Activated T-helper 17 cell treated with anti-CD3 and anti-CD28 coated beads, Interleukin-2, amount 50 U/mL, for 72 hours (primary cell): ENCODE measurements at places on chromosomes 5 and 9. TPM values are rescaled to one million over a fixed set of nuclear protein-coding genes. Genes with fewer than 3 reads are reported as not detected.

DNA sequence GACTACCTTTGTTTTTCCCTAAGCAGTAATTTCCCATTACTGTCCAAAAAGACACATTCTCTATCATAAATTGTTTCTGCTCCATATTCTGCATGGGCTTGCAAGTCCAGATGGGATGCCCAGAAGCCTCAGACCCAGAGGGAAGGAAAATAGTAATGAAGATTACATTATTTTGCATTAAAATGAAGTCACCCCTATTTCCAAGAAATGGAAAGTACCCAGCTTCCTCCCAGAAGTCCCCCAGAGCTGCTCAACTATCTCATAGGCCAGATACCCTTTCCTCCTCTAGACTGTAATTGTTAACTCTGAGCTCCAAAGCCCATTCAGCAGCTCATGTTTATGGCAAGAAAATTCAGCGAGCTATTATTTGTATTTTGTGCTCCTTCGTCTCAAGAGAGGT lies 159.5 kb downstream of the GLIS3 start:
- peaks cover 14% of the 10 kb centered on the region for H3K27me3 ChIP-seq
- ATAC-seq = no peak
- H3K36me3 ChIP-seq = no peaks in the 10 kb centered on the region
- no peaks in the 10 kb centered on the region for H3K4me1 ChIP-seq

DNA sequence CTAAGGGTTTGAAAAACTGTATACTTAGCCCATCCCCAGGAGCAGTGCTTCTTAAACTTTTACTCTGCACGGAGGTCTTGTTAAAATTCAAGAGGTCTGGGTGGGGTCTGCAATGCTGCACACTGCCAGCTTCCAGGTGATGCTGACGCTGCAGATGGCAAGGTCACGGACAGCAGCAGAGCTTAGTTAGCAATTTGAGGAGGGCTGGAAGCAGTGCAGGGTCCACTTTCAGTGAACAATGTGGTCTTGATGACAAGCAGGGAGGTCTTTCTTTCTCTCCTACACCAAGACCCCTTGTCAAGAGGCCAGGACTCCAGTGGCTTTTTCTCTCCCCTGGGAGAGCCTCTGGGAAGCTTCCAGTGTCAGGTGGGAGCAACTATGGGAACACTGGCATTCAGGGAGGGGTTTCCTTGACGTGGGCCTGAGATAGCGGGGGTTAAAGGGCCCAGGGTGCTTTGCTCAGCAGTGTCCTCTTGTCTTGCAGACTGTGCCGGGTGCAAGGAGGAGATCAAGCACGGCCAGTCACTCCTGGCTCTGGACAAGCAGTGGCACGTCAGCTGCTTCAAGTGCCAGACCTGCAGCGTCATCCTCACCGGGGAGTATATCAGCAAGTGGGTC lies 65.0 kb upstream of the AFAP1L1 start:
- H3K27ac ChIP-seq = no peak overlapping the region
- H3K4me3 ChIP-seq = no peak overlapping the region
- ATAC-seq = no peak
- H3K36me3 ChIP-seq = no peaks in the 10 kb centered on the region
- peaks cover 4% of the 10 kb centered on the region for H3K4me1 ChIP-seq

The C5orf58 gene
- not detected for total RNA-seq

GRCh38 chr5:146751781-146752401 lies 126.7 kb downstream of the PPP2R2B start:
- ATAC-seq = peak; percentile 97
- H3K4me1 ChIP-seq = peaks cover 38% of the 10 kb centered on the region
- peak overlapping the region; percentile 71 for H3K27ac ChIP-seq
- H3K4me3 ChIP-seq = peak overlapping the region; percentile 47
- no peaks in the 10 kb centered on the region for H3K36me3 ChIP-seq

DNA sequence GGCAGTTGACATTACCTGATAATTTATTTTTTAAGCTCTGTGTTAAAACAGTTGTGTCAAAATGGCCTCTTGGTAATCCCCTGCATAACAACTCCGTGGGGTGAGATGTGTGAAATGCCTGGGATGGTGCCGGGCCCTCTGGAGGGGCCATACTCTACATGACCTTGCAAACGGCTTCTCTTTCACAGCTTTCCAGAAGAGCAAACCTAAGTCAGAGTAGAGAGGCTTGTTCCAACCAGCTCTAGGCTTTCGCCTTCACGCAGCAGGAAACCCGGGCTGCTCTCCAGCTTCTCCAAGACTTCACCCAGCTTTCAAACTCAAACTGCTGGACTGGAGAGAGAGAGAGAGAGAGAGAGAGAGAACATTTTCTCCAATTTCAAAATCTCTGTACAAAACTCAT lies 120.1 kb downstream of the SNX18 start:
- no peak overlapping the region for H3K27ac ChIP-seq
- H3K27me3 ChIP-seq = no peaks in the 10 kb centered on the region
- ATAC-seq = no peak

DNA sequence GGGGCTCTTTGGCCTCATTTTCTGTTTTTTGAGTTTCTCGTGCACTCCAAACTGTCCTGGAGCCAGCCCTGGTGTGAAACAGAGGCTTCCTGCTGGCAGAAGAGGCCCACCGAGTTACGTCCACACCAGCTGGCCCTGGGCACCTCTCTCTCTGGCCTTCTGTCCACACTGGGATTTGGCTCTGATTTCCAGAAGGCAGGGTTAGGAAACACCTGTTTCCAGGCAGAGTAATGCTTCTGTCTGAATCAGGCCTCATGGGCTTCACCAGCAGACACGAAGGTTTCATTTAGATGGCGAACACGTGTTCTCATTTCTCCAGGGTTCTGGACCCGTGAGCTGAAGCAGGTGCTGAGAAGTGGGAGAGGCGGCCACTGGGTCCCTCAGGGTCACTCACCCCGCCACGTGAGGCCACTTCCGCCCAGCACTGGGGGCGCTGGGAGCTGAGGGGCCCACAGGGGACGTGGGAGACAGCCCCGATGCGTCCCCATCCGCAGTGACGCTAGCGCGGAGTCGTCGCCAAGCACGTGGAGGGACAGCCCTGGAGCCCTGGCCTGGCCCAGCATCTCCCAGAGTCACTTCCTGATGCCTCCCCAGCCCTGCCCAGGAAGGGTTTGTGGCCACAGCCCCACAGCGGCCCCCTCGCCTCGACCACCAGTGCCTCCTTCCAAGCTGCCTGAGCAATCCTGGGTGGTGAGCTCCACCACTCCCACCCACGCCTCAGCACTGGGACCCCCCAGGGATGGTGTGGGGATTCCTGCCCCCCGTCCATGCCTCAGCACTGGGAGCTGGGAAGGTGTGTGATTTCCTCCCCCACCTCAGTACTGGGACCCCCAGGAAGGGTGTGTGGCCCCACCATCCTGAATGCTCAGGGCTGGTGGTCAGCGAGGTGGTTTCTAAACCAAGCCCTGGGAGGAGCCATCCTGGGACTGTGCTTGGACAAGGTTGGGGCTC lies 4.9 kb upstream of the LRRC14B start:
- peaks cover 4% of the 10 kb centered on the region for H3K27me3 ChIP-seq
- H3K27ac ChIP-seq = no peak overlapping the region
- ATAC-seq = no peak
- no peak overlapping the region for H3K4me3 ChIP-seq
- peaks cover 5% of the 10 kb centered on the region for H3K4me1 ChIP-seq
- H3K36me3 ChIP-seq = no peaks in the 10 kb centered on the region

The ST6GALNAC6 gene
- 124 TPM for total RNA-seq
